Activated T-cell treated with anti-CD3 and anti-CD28 coated beads, Interleukin-2, amount 50 U/mL, for 24 hours (primary cell): ENCODE measurements at places on chromosomes 2 and 18.
A peak's percentile ranks its signal among the peaks of the same experiment; 100 is the strongest.

DNA sequence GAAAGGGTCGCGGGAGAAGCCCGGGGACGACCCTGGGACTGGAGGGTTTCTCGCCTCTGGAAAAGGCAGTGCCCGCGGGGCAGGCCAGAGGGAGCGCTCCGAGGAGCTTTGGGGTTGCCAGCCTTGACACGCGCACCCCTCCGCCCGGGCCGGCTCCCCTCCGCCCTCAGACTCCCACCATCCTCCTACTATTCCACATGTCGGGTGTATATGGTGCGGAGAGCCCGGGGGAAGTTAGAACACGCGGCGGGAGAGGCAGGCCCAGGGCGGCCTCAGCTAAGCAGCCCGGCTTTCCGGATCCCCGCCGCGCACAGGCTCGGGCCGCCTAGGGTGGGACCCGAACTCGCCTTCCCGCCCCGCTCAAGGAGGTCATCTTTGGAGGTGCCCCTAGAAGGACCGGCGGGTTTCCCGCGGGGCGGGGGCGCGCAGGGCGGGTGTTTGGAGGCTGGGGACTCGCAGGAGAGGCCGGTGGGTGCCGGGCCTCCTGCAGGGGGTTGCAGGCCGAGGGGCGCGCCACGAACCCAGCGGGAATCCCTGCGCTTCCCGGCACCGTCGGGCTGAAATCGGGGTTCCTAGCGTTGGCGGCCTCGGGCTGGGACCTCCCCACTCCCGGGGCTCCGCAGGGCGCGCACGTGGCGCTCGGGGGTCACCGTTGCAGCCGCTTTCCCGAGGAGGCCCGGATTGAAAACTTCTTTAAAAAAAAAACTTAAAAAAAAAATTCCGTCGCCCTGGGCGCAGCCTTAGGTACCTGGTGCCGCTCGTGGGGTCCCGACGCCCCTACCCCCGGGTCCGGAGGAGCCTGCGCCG, 3.7 kb downstream of the NFATC1 start:
- peaks cover 63% of the 10 kb centered on the region for H3K36me3 ChIP-seq
- H3K4me1 ChIP-seq: peaks cover 59% of the 10 kb centered on the region
- H3K27ac ChIP-seq: peak overlapping the region; percentile 93

- DNase-seq: no peak
- peaks cover 10% of the 10 kb centered on the region for H3K4me1 ChIP-seq
- no peak overlapping the region for H3K4me3 ChIP-seq
These were observed 22.8 kb upstream of the PTMA start for GRCh38 chr2:231685349-231686191.

DNA sequence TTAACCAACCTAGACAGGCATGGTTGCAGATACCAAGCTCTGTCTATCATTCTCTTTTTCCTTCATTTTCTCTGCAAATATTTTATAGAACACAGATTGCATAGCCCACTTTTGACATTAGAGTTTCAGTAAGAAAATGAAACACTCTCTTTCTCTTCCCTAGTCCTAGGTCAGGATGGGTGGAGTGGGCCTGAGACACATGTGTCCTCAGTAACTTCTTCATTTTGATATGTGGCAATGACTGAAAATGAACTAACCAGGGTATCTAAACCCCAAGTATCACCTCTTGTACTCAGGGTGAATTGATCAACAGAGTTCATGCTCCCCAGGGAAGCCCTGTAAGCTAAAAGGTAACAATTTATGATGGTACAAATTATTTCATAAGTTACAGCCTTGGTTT, 37.0 kb upstream of the KYNU start:
- H3K4me3 ChIP-seq: no peak overlapping the region
- DNase-seq: no peak
- no peaks in the 10 kb centered on the region for H3K4me1 ChIP-seq
- no peaks in the 10 kb centered on the region for H3K36me3 ChIP-seq

DNA sequence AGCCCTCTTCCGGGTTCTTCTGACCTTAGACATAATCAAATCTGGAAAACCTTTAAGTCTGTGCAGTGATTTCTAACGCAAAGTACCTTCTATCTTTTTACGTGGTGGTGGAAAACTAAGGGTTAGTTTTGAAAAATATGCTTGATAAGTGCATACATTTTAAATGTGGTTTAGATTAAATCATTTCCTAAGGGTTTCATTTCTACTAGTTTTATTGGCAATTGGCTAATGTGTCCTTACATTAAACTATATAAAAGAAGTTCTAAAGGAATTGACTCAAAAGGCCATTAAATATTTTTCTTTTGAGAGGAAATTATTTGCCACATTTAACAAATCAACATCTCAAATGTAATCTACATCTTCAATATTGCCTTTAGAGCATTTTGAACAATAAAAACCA, 268.3 kb upstream of the THUMPD2 start:
- no peaks in the 10 kb centered on the region for H3K36me3 ChIP-seq
- peaks cover 8% of the 10 kb centered on the region for H3K27me3 ChIP-seq
- DNase-seq: no peak
- H3K4me3 ChIP-seq: no peak overlapping the region
- no peak overlapping the region for H3K27ac ChIP-seq

GRCh38 chr2:99977966-99978365, 164.4 kb downstream of the AFF3 start:
- no peaks in the 10 kb centered on the region for H3K27me3 ChIP-seq

DNA sequence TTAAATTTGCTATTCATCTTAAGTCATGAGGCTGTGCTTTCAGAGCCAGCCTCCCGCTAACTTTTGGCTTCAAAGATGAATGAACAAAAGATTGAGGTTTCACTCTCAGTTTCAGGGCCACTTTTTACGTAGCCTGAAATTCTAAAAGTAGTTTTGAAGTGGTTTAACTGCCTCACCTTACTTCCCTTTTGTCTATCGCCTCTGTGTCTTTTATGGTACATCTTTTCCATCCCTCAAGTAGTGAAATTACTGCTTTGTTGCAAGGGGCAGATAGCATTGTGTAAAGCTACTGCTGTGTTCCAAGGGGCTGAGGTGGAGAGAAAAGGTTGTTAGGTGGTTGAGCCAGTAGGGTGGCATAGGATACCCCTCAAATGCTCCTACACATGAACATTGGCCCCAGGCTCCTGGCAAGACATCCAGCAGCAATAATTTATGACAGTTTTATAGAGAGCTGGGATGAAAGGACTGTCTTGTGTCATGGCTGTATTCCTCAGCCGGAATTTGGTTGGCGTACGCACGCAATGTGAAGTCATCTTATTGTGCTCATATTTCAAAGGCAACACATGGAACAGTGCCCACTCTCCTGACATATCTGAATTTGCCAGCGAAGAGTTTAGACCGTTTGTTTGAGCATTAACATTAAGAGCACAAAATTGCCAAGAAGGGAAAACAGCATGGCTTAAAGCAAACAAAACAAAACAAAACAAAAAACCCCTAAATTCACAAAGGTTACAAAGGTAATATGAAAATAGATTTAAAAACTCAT, 32.2 kb downstream of the QPCT start:
- no peaks in the 10 kb centered on the region for H3K36me3 ChIP-seq
- DNase-seq: peak; percentile 55
- H3K27me3 ChIP-seq: peaks cover 39% of the 10 kb centered on the region
